ENCODE measurements at places on chromosomes 1 and 21. TPM values are rescaled to one million over a fixed set of nuclear protein-coding genes. Genes with fewer than 3 reads are reported as not detected.

- no peak for DNase-seq
Measured at GRCh38 chr1:52633291-52633754, 355 bp downstream of the SHISAL2A start.

- no peak for DNase-seq
Measured at GRCh38 chr21:43917515-43918384, 52.7 kb downstream of the AGPAT3 start.

DNA sequence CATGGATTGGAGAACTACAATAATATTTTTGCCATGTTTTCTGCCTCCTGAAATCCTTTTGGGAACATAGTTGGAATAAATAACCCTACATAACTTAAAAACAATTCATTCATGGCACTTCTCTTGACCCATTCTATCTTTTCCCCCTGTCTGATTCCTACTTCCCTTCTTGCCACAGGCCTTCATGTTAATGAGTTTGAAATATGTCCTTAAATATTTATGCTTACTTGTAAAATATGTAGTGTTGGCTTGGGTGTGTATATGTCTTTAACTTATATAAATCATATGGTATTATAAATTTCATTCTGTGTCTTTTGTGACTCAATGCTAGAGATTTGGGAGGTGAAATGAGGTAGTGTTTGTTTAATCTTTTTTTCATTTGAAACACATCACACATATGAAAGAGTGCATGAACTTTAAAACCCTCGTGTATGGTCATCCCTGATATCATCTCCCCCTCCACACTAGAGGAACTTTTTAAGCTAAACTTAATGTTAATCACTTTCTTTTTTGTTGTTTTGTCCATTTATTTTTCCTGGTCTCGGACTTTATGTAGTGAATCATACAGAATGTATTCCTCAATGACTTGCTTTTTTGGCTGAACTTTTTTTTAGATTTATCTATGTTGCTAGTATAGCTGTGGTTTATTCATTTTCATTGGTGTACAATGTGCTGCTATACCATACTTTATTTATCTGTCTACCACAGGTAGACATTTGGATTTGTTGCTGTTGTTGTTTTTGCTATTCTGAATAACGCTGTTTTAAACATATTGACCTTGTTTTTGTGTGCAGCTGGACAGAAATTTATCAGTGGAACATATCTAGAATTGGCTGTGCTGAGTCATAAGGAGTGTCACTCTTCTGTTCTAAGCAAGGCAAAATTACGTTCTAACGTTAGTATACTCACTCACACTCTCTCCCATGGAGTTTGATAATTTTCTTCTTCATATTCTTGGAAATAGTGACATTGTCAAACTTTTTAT lies 441.6 kb downstream of the PLPP3 start:
- no peak for DNase-seq

DNA sequence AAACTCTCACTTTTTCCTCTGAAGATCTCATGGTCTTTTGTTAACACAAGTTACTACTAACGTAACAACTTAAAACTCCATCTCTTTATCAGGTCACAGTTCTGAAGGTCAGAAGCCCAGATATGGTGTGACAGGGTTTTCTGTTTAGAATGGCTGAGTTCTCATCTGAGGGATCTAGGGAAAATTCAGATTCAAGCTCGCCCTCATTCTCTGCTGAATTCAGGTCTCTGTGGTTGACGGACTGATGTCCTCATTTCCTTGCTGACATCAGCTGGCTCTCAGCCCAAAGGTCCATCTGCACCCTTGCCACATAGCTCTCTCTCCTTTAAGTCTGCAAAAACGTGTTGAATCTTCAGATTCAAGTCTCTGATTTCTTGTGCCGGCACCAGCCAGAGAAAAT lies 6.1 kb upstream of the NTPCR start:
- no peak for DNase-seq

GRCh38 chr1:20840731-20841130 lies 53.6 kb upstream of the HP1BP3 start:
- no peak for DNase-seq

DNA sequence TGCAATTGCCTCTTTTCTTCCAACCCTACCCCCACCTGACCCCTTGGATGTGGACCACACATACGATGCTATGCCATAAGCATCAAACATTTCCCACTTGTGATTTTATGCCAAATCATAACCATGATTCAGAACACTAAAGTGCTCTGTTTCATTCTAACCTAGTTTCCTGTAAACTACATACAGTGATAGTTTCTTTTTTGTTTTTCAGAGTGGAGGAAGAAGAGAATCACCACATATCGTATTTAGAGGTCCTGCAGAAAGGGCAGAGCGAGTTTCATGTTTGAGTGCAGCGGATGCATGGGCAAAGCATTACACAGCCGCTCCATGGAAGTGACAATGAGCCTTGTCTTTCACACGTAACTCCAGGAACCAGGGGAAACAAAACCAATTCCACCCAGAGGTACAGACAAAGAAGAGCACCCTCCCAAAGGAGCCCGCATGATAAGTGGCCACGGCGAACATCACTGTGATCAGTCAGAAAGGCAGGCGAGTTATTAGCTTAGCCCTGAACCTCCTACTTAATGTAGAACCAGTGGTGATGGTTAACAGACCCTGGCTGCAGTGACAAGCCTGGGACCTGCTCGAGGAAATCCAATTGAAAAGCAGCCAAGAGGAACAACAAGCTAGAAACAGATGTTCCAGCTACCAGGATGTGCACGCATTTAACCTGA lies 64.0 kb upstream of the ZNF281 start:
- DNase-seq, result peak; percentile 30

DNA sequence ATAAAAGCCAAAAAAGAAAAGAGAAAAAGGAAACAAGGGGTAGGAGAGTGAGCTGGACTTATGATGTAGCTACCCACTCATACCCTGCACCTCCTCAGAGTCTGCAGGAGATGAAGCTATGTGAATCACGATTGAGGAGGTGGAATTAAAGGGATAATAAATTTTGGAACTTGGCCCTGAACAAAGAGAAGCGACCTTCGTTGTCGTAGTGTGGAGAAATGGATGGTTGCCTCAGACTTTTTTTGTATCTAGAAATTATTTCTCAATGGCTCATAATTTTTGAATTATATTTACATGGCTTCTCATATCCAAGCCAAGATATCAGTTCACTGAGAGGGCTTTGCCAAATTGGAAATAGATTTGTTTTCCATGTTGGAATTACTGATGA lies 37.8 kb upstream of the SIPA1L2 start:
- peak; percentile 66 for DNase-seq

The CELA2B gene
- polyA plus RNA-seq, result 4.7 TPM

The ARHGEF19 gene
- polyA plus RNA-seq, result 2.4 TPM

The SPATA21 gene
- not detected for polyA plus RNA-seq

Data from muscle of arm (tissue), 14 donors.